CD4-positive, alpha-beta memory T cell (primary cell): ENCODE measurements at places on chromosomes 11 and 22. TPM values are rescaled to one million over a fixed set of nuclear protein-coding genes. Genes with fewer than 3 reads are reported as not detected.

The P2RY6 gene
- 0.87 TPM for total RNA-seq

GRCh38 chr22:29697853-29698598 lies 21.8 kb upstream of the CABP7 start:
- no peak for DNase-seq

- no peak for DNase-seq
Measured at GRCh38 chr22:47740109-47740805, 977.8 kb downstream of the TBC1D22A start.

The WT1 gene
- not detected for total RNA-seq

DNA sequence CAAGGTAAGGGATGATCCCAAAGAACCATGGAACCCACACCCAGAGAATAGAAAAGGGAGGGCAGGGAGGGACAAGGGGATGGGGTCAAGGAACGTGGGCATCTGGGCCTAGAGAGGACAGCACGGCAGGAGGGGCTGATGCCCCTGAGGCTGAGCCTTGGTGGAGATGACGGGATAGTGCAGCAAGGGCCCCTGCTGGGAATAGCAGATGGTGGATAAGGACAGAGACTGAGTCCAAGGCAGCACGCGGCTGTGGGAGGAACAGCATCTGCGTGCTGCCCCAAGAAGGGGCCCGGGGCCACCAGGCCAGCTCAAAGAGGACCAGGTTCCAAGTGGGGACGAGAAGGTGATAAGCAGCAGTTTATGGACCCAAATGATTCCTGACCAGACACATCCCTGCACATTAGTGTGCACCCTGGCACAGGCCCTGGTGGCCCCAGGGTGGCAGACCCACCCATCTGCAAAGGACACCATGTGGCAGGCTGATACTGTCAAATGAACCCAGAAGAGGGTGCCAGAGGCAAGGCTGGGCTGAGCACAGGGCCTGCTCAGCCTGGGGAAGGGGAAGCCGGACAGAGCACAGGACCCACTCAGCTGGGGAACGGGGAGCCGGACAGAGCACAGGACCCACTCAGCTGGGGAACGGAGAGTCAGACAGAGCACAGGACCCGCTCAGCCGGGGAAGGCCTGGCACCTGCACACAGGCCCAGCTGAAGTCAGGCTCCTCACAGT lies 12.8 kb upstream of the TESMIN start:
- DNase-seq = no peak

- no peak for DNase-seq
Measured at GRCh38 chr11:120057595-120058581, 80.0 kb downstream of the TRIM29 start.

GRCh38 chr11:60838132-60838531 lies 3.8 kb upstream of the CCDC86 start:
- no peak for DNase-seq

The HBB gene
- total RNA-seq = 0.61 TPM

The PACSIN3 gene
- 1.3 TPM for total RNA-seq

GRCh38 chr11:106998116-106998915 lies 20.0 kb downstream of the GUCY1A2 start:
- DNase-seq = no peak

DNA sequence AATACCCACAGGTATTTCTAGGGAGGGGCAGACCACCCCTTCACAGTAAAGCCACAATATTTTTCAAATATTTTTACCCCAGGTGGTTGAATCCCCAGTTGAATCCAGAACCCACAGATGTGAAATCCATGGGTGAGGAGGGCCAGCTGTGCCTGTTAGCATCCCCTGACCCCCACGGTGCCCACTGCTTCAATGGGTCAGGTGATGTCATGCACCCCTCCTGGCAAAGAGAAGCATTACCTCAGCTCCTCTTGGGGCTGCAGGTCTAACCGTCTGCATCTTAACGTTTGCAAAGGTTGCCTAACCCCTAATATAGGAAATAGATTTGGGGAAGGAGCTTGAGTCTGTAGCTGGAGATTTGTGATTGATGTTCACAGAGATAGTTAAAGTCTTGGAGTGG lies 24.7 kb upstream of the IL17RA start:
- no peak for DNase-seq

The CASP1 gene
- 96.8 TPM for total RNA-seq

DNA sequence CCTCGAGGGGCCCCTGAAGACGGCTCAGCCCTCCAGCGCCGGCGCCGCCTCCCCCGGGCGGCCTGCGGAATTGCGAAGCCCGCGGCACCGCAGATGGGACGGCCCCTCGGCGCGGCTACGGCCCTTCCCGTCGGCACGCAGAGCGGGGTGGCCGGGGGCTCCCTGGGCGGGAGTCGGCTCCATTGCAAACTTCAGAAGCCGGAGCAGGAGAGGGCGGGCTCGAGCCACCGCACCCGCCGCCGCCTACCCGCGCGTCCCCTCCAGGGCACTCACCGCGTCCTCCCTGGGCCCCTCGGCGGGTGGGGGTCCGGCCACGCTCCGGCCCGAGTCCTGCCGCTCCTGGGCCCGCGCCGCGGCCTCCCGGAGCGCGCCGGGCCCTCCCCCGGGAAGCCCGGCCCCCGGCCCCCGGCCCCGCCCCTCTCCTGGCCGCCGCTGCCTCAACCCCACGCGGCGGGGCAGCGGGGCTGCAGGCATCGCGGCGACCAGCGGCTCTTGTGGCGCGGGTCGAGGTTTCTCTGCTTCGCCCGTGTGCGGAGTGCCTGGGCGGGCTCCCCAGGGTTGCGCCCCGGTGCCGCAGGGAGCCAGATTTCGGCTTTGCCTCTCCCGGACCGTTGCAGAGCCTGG lies at the start of gene PACSIN3:
TSS of gene PACSIN3 (minus strand) at position 359 of the 624 bp plus-strand sequence. CDS start 3,707 bp downstream, outside the sequence.
- peak; percentile 16 for DNase-seq

GRCh38 chr22:41178425-41178975 lies 26.6 kb upstream of the L3MBTL2 start:
- DNase-seq = no peak

- DNase-seq = no peak
Measured at GRCh38 chr11:57432149-57432561, 5.2 kb upstream of the SLC43A3 start.

DNA sequence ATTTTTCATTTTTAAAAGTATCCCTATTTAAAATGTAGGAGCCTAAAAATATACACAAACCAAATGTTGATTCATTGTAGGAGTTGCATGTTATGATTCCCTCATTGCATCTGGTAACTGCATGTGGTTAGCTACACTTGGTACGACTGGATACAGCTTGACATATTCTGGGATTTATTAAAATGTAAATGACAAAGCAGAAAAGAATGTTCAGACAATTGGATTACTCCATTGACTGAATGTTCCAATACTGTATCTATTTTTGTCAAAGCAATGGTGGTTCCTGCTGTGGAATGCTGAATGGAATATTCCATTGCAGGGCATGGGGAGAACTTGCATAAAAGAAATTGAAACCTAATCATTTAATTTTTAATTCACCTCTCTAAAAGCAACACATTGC lies 30.8 kb downstream of the BLID start:
- DNase-seq = no peak

- DNase-seq = no peak
Measured at GRCh38 chr11:59197991-59198390, 14.7 kb downstream of the MPEG1 start.

GRCh38 chr22:46934746-46935491 lies 172.5 kb downstream of the TBC1D22A start:
- no peak for DNase-seq

DNA sequence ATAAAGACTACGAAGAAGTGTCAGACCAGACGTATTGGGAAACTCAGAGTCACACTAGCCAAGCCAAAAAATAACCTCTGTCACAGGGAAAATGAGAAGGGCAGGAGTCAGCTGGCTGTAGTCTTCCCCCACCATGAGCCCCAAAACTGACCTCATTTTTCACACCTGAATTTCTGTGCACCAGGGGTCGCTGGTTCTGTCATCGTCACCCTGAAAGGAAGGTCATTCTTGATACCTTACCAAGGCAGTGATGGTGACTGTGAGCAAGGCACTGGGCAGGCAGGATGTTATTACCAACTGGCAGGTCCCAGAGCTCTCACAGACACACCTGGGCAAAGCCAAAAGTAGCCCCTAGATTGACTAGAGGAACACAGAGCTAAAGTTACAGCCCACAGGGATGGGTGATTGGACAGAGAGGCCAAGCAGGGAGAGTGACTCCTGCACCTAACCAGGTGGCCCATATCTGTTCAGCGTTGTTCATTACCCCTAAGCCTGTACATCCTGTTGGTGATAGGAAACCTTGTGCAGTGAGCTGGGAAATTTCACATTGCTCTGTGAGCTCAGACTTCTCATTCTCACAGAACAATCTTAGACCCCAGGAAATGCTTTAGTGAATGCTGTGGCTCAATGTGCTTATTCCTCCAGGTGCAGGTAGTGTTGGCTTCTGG lies 32.3 kb upstream of the OR56A1 start:
- no peak for DNase-seq

GRCh38 chr11:95108159-95108611 lies 18.5 kb downstream of the ENDOD1 start:
- DNase-seq = no peak

The SCUBE2 gene
- 0.64 TPM for total RNA-seq

DNA sequence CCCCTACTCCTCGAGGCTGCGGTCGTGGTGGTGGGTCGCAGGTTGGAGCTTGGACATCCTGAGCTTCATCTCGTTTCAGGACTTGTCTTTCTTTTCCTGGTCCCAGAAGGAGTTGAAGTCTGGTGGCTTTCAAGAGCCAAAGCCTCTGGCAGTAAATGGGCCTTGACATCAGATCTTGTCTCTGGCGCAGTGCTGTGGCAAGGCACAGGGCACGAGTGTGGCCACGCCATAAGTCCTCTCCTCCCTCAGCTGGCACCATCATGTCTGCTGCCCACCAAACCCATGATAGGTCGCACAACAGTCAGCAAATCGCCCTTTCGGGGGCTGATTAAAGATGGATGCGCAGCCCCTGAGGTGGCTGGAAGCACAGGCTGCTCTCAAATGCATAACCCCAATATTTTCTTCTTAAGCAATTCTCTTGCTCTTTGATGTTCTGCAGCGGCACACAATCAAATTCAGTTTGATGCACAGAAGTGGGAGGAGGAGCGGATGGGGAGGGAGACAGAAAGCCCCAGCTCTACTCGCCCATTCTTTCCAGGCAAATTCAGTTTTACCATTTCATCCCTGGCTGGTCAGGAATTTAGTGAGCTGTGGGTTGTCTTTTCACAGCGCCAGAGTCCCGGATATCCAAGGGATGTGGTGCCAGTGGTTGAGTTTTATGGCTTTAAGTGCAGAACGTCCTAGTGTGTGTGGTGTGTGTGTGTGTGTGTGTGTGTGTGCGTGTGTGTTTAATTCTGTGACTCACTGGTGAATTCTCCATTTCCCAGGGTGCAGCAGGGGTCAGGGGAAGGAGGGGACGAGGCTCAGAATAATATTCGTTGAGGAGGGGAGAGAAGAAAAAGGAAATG lies 162.0 kb downstream of the DSCAML1 start:
- no peak for DNase-seq

- no peak for DNase-seq
Measured at GRCh38 chr11:47111318-47111804, 65.3 kb downstream of the ARFGAP2 start.

GRCh38 chr11:111406589-111406988 lies 27.5 kb upstream of the POU2AF1 start:
- DNase-seq = no peak

DNA sequence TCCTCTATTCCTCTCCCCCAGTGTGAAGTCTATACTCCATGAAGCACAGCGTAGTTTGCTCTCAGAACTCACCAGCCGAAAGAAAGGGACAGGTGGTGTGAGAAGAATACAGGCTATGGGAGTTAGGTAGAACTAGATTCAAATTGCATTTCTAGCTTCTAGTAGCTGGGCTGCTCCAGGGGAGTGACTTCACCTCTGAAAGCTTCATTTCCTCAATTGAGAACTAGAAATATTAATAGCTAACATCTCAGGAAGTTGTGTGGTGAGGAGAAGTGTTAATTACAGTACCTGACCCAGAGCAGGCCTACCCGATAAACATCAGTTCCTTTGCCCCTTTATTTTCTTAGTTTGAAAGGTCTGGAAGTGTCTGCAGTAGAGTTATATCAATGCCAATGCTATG lies 484.7 kb upstream of the TENM4 start:
- no peak for DNase-seq

DNA sequence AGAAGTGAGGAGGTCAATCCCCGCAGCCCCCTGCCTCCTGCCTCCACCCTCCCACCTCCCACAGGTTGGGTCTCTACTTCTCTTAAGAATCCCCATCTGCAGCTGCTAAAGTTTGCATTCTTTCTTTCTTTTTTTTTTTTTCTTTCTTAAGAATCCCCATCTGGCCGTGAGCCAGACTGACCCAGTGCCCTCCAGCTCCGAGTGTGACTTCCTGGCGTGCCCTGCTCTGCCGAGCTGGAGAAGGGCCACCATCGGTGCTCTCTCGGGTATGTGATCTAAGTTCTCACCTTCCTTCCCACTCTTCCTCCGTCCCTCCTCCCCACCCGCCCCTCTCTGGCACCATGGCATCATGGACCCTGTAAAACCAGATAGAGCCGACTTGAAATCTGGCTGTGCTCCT lies 66.7 kb upstream of the LMO1 start:
- DNase-seq = no peak

DNA sequence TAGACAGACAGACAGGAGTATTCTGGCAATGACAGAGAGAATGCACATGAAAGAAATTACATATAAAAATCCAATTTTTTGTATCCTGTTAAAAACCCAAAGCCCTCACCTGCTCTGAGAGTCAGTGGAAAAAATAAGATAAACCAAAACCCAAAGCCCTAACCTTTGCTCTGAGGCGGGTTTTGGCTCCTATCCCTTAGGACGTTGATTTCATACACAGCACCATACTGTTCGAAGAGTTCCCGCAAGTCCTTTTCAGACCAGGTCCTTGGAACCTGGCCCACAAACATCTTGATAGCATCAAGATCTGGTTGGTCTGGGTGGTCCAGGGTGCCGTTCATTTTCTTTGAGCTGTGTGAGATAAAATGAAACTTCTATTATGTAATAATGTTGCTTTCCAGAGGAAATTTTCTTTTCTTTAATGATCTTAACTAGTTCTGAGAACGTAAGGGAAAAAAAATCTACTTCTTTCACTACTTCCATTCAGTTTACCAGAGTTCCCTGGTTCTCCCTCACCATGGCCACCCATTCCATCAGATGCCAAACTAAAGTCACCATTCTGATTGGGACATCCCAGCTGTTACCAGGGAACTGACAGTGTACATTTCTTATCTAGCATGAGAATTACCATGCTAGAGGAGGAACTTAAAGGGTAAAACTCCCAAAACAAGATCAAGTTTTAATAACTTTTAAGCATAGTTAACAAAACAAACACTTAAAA lies 39.9 kb upstream of the RAPSN start:
- no peak for DNase-seq

The OR5T1 gene
- total RNA-seq = not detected

DNA sequence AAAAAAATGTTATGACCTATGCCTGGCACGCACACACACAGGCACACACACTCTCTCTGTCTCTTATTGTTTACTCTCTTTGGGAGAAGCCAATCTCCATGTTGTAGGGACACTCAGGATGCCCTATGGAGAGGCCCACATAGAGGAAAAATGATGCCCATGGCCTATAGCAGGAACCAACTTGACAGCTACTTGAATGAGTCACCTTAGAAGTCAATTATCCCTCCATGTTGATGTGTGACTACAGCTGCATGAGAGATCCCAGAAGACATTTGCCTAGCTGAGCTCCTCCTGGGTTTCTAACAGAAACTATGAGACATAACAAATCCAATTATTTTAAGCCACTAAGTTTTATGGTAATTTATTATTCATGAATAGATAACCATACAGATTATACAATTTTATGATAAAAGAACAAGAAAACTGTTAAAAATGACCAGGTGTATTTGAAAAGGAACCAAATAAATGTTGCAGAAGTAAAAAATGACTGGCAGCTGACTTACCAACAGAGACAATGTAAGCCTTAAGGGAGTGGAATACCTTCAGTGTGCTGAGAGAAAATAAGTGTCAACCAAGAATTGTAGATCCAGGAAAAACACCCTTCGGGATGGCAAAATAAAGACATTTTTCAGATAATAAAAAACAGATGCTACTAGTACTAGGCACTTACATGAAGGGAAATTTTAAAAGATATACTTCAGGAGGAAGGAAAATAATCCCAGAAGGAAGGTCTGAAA lies 403.7 kb upstream of the SYN3 start:
- DNase-seq = no peak
